Dermis blood vessel endothelial cell (primary cell): ENCODE measurements at places on chromosomes 6 and 20. TPM values are rescaled to one million over a fixed set of nuclear protein-coding genes. Genes with fewer than 3 reads are reported as not detected.

GRCh38 chr6:48031711-48032110 is 79.3 kb downstream of the PTCHD4 start:
- DNase-seq, result no peak

GRCh38 chr6:21856456-21856825 is 262.9 kb downstream of the SOX4 start:
- DNase-seq, result peak; percentile 45

DNA sequence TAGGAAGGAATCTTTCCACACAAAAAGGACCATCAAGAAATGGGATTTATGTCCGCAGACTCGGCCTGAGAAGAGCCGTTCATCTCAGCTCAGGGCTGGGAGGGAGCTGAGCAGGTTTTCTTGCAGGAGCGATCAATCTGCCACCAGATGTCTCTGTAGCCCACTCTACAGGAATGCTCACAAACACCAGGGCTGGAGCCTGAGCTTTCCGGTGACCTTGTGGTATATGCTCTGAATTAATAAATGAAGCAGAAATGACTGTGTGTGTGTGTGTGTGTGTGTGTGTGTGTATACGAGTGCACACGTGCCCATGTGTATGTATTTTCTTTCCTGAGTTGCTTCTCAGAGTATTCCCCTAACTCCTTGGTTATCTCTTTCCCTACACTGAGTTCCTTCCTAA is 12.0 kb downstream of the CD83 start:
- peak; percentile 68 for DNase-seq

DNA sequence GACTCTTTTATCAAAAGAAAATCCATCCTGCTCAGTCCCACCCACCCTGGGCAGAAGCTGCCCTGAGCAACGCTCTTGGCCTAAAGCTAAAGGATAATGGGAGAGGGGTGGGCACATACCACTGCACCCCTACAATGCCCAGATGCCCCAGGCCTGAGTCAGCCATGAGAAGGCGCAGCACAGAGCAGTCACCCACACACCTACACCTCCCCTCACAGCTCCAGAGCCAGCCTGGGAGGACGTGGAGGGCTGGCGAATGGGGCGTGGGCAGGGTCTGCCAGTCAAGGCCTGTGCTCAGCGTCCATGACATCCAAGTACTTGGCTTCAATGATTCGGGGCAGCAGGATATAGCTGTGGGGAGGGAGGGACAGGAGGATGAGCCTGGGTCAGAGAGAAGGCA is 11.5 kb downstream of the SLC4A11 start:
- no peak for DNase-seq

GRCh38 chr20:37992802-37993409 is 40.4 kb downstream of the TTI1 start:
- DNase-seq, result peak; percentile 55

- no peak for DNase-seq
Observed at GRCh38 chr6:124123617-124124209, 320.0 kb downstream of the NKAIN2 start.

GRCh38 chr6:117976030-117976651 is 69.1 kb downstream of the SLC35F1 start:
- peak; percentile 64 for DNase-seq

DNA sequence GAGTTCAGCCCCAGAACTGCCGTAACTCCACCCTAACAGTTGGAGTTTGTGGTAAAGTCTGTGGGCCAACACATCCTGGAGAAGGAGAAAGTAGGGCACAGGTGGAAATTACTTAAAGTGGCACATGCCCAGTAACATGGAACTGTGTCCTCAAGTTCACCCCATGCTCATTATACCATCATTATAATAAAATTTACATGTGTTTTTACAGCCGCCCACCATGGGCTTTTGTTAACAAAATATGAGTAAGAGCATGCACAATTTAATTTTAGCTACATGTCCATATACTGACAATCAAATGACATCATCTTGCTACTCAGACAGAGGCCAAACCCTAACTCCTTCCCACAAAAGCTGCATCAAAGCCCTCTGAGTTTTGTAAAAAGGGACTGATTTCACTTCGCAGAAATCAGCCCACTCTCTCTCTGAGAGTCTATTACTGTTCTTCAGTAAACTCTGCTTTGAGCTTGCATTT is 17.3 kb upstream of the ELOVL4 start:
- no peak for DNase-seq

GRCh38 chr6:149031859-149032598 is 285.2 kb downstream of the UST start:
- DNase-seq, result no peak

- DNase-seq, result peak; percentile 78
Observed at GRCh38 chr6:87700397-87701343, 1.4 kb downstream of the AKIRIN2 start.

DNA sequence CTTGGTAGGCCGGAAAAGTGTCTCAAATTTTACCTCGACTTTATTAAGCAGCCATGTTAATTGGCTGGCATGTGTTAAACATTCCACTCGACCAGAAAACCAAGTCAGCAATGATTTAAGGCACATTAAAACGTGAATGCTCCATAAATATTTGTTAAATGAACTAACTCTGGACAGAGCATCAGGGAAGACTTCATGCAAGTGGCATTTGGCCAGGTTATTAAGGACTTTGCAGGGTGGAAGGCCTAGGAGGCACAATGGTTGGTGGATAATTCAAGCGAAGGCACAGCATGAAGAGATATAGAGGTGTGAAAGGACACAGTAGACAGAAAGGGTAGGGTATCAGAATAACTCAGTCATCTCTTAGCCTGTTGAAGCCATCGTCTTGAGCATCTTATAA is 23.0 kb downstream of the ELOVL5 start:
- no peak for DNase-seq

- DNase-seq, result peak; percentile 62
Observed at GRCh38 chr20:49909499-49910339, 5.6 kb downstream of the SPATA2 start.

GRCh38 chr6:37456816-37457560 is 24.0 kb downstream of the CMTR1 start:
- DNase-seq, result no peak

DNA sequence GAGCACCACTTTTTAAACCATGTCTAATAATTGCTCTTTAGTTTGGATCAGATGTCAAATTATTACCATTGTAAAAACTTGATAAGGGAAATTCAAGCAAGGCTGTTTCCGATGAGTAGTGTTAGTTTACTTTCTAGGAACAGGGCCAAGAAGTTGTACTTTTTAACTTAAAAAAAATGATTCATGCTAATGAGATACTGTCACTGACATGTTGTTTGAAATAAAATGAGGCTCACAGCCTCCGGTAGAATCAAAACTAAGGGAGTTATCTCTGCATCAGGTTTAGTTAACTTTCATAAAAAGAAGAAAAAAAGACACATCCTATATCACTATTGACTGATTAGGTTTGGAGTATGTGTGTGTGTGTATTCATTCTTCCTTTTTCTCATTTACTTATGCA is 55.2 kb upstream of the SUPT3H start:
- peak; percentile 74 for DNase-seq

DNA sequence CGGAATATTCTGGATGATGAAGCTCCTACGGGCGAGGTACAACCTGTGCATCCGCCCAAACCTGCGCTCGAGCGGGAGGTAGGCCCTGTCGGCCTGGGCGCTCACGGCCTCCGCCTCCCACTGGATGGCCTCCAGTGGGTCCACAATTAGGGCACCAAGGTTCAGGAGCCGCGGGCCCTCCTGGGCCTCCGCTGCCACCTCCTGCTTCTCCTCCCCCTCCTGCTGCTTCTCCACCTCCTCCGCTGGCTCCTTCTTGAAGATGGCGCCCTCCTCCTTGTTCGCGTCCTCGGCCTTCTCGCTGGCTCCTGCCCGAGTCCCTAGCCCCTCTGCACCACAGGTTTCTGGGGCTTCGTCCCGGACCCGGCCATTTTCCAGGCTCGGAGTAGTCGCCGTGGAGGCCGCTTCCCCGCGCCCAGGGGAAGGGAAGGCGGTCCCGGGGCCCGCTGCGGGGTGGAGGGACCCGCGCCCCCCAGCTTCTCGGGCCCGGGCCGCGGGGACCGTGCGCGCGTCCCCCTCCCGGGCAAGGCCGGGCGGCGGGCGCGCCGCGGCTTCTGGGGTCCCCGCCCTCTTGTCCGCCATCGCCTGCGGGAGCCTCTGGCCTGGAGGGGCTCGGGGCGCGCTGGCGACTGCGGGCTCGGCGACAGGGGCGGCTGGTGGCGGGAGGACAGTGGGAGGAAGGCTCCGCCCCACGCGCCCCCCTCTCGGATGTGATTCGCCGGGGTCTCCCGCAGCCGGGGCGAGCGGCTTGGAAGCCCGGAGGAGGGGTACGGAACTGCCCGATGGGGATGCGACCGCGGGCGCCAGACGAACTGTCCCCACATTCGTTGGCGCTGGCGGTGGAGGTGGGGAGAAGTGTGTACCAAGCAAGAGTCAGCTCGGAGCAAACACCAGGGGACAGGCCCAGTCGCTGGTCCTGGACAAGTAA is 17.6 kb downstream of the PLAGL2 start:
- DNase-seq, result peak; percentile 51

GRCh38 chr6:53107091-53107490 is 41.5 kb downstream of the GCM1 start:
- DNase-seq, result no peak

- no peak for DNase-seq
Observed at GRCh38 chr6:24935366-24936152, at the start of gene RIPOR2. Gene RIPOR2 (minus strand): TSS chr6:24935960. CDS start chr6:24935898, 62 bp downstream.

- no peak for DNase-seq
Observed at GRCh38 chr20:17765017-17765416, 65.3 kb downstream of the BANF2 start.

- DNase-seq, result no peak
Observed at GRCh38 chr6:12849809-12850198, 133.2 kb downstream of the PHACTR1 start.

The VWA7 gene
- total RNA-seq, result 0.05 and 0.34 TPM in 2 replicates

The C20orf141 gene
- not detected in 2 replicates for total RNA-seq

The ANKRD66 gene
- not detected in 2 replicates for total RNA-seq
